ENCODE measurements at places on chromosomes 5 and 9. TPM values are rescaled to one million over a fixed set of nuclear protein-coding genes. Genes with fewer than 3 reads are reported as not detected.
A peak's percentile ranks its signal among the peaks of the same experiment; 100 is the strongest.

Gene CENPH
- total RNA-seq = 2.9 TPM

Gene REXO4
- 12.2 TPM for total RNA-seq

GRCh38 chr5:123035918-123036390 lies 571 bp downstream of the PPIC start:
- DNase-seq = peak; percentile 88

DNA sequence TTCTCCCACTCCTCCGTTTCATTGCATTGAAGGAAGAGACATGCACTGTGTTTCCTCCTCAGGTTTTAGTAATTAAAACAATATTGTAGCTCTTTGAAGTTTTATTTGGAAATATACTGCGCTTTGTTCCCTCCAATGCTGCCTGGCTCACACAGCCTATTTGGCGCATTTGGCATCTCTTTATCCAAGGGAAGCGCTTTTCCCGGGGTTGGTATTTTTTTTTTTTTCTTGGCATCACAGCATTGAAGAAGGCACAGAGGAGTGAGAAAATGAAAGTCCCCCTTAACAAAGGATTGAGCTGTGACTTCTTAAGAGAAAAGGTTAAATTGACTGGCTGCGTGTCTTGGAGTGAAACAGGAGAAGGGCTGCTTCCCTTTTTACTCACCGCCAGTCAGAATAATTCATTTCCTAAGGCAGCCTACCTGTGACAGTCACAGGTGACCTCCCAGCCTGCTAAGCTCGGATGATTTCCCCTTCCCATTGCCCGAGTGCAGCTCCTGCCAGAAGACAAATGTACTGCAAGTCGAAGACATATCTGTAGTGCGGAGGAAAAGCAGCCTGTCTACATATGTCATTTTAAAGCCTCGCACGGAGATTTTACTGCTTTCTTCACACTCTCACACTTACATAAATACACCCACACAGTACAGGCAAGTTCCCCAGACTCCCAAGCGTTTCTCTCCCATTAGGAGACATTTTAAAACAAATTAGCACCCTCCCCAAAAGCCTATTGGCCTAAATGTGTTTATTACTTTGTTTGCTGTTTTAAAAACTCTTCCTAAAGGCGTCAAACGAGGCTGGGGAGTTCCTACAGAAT lies 665.5 kb upstream of the ZNF608 start:
- no peak for DNase-seq

All from cardiac septum (tissue), 1 donor.